Endothelial cell of umbilical vein (primary cell): ENCODE measurements at places on chromosomes 12 and 14.

GRCh38 chr14:51884086-51884927, 23.9 kb downstream of the GNG2 start:
- peak; percentile 64 for DNase-seq

- DNase-seq, result no peak
Measured at GRCh38 chr12:15855646-15856045, 26.5 kb upstream of the STRAP start.

DNA sequence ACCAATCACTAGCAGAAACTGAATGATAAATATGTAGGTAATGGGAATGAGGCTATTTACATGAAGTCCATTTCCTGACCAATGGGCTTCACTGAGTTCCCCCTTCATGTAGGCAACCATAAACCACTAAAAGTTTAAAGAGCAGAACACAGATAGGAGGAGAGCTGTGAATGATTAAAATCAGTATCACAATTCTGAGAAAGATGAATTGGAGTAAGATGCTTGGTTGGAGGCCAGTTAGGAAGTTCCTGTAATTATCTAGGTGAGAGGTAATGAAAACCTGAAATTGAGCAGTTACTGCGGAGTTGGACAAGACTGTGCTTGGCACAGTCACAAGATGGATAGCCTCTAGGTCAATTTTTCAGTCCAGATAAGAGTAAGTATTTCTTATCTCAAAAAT, 56.6 kb downstream of the GALNT4 start:
- no peak for DNase-seq

DNA sequence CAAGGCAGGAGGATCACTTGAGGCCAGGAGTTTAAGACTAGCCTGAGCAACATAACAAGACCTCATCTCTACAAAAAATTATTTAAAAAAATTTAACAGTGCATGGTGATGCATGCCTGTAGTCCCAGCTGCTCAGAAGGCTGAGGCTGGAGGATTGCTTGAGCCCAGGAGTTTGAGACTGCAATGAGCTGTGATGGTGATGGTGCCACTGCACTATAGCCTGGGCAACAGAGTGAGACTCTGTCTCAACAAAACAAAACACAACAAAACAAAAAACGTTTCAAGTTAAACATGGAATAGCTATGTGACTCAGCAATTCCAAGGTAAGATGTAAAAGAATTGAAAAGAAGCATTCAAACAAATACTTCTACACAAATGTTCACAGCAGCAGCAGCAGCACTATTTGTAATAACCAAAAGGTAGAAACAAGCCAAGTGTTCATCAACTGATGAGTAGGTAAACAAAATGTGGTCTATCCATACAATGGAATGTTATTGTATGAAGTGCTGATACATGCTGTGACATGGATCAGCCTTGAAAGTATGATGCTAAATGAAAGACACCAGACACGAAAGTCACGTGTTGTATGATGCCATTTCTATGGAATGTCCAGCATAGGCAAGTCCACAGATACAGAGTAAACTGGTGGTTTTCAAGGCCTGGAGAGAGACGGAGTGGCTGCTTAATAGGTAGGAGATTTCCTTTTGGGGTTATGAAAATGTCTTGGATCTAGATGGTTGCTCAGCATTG, 31.4 kb downstream of the CFAP251 start:
- no peak for DNase-seq

DNA sequence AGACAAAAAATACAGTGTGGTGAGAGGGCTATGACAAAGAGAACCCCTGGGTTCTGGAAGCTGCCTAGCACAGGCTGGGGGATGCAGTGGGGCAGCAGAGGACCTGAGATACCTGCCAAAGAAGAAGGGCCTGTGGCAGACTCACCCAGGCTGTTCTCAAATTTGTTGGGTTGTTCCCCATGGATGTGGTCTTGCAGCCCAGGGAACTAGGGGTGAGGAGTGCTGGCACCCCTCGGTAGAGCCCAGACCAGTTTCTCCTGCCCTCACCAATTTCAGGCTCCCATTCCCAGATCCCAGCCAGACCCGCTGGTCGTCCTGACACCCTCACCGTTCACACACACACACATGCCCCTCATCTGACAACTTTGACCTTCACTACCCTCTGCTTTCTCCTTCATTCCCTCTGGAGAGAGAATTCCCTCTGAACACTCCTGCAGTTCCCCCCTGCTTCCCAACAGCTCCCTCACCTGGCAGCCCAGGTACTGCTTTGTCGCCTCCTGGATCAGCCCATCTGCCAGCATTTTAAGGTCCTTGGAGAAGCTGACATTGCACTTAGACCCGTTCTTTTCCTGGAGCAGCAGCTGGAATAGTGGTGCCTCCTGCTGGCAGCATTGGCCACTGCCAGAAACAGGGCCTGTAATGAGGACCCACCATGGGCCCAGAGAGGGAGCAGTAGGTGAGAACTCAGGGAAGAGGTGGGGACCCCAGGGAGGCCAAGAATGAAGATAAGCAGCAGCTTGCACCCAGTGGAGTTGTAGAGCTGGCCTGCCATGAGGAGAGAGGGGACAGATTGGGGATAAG, 5.9 kb upstream of the GDF11 start:
- DNase-seq, result peak; percentile 69

- no peak for DNase-seq
Measured at GRCh38 chr12:26197832-26198231, 2.5 kb downstream of the SSPN start.
